Fibroblast of skin of right biceps (primary cell): ENCODE measurements at places on chromosomes 11 and 22.

GRCh38 chr11:12724301-12725054 is 50.3 kb downstream of the TEAD1 start:
- peak; percentile 91 for DNase-seq

GRCh38 chr22:47294222-47294532 is 531.7 kb downstream of the TBC1D22A start:
- no peak for DNase-seq

- no peak for DNase-seq
These were observed 20.6 kb downstream of the TMEM218 start for GRCh38 chr11:125090816-125091215.

DNA sequence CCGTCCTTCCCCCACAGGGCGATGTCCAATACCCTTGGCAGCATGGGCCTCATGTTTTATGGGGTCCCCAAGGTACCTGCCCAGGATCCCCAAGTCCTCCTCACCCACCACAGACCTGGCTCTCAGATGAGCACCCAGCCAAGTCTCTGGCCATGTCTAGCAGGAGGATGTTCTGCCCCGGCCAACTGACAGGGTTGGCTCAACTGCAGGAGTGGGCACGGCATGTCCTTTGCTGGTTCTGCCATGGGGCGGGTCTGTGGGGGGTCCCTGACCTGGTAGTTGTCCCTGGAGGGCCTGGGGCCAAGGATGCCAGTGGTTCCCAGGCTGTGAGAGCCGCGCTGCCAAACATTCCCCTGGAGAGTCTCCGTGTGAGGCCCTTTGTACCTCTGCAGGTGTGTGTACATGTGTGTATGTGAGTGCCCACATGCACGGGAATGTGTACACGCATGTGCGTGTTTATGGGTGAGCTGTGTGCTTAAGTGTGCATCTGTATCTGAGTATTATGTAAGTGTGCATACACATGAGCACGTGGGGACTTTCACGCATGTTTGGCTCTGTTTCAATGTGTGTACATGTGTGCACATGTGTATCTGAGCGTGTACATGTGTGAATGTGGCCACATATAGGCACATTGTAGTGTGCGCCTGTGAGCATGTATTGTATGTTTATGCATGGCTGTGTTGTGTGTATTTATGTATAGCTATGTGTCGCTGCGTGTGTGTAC is 85.5 kb downstream of the KCNQ1 start:
- no peak for DNase-seq

GRCh38 chr22:48706934-48707762 is 1120.5 kb downstream of the BRD1 start:
- no peak for DNase-seq

GRCh38 chr11:100957499-100957898 is 172.1 kb downstream of the PGR start:
- no peak for DNase-seq

GRCh38 chr11:105718641-105719040 is 108.8 kb downstream of the GRIA4 start:
- DNase-seq: no peak

- no peak for DNase-seq
These were observed 625.9 kb upstream of the CADM1 start for GRCh38 chr11:116130122-116130521.

DNA sequence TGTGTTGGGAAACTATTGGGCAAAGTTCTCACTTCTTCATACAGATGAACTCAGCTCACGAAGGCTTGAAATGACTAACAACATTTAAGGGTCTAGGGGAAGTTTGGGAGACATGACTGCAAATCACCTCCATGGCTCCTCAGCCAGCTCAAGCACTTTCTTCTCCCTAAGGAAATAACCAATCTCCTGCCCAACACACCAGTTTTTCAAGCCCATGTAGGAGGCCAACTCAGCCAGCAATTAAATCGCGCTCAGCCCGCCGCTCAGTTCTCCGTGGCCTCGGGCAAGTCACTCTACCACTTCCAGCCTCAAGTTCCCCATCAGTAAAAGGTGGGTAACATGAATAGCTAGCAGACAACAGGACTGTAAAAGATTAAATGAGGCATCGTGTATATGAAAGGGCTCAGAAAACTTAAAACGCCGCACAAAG is 796 bp downstream of the POLDIP3 start:
- DNase-seq: peak; percentile 16

DNA sequence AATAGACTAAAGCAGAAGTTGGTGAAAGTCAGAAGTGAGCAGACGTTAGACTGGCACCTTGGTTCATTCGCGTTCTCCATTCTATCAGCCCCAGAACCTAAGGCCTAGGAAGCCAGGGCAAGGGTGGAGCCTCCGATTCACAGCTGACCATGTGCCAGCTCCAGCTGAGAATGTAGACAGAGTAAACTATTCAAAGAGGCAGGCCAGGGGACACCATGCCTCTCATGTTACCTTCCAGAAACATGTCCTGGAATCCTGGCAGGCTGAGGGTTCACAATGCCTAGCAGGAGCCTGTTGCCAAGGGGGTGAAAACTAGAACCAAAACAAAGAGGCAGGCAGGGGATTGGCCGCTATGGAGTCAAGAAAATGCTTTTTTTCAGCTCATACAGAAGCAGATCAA is 224.4 kb upstream of the POU2AF2 start:
- no peak for DNase-seq
